Stimulated activated CD8-positive, alpha-beta memory T cell treated with anti-CD3 and anti-CD28 coated beads, Interleukin-12 subunit alpha, Interleukin-12 subunit beta, amount 100 ng/mL, for 1 hour (primary cell): ENCODE measurements at places on chromosomes 12 and 14.

- no peak for DNase-seq
Observed at GRCh38 chr14:103772078-103772712, 56.6 kb downstream of the ZFYVE21 start.

GRCh38 chr12:63928305-63928704, 83.8 kb downstream of the SRGAP1 start:
- no peak for DNase-seq

DNA sequence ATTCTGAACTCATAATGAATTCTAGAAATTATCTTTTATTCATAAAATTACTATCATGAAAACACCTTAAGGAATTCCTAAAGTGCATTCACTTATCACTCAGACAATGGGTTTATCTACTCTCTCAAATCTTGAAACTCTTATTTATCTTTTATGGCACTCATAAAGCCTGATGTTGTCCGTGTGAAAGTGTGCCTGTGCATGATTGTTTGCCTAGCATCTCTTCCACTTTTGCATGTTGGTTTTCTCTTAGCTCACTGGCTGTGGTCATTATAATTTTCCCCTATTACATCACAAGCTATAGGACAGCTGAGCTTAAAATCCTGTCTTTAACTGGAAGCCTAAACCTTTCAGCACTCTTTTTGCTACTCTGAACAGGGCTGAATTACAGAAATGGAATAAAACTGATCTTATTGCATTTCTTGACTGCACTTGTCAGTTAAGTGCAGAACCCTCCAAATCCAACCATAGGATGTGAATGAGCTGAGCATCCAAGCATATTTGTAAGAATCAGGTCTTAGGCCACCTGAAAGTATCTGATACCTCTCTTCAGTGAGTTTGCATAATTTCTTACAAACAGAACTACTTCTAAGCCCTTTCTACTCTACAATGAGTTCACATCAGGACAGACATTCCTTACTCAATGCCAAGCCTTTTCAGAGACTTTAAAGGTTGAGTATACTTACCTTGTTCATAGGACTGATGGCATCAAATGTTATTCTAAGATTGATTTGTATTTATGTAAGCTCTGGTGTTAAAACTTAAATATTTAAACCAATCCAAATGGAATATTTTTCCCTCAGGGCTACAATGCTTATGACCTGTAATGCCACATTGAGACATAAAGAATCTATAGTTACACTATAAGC, 221.2 kb upstream of the KITLG start:
- DNase-seq, result no peak

DNA sequence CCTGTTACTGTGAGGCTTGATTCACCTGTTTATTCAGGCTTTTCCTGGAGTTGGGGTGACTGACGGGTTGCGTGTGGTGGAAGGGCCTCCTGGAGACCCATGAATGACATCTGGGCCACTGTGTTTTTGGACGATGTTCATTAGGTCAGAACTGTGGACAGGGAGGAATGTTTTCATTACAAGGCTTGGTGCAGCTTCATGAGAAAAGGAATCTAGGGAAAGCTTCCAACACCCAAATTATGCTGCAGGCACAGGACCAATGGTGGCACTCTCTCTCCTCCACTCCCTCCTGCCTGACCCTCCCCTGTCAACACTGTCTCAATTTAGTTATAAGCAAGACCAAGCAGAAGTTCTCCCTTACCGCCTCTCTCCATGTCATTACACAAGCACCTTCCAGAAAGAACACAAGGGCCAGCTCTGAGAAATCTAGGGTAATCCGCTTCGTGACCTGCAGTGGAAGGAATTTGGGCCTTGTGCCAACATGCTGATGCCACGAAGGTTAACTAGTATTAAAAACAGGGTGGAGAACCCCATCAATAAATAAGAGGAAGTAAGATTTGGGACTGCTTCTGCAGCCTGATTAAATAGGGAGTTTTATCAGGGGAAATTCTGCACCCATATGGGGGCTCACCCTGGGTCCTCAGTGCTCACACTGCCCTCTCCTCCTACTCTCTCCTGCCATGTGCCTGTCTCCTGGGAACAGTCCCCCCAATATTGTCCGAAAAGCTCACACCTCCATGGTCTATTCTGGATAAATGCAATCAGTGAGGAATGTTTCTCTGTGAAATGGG, 200.3 kb downstream of the KTN1 start:
- DNase-seq, result no peak

GRCh38 chr14:87629788-87630187, 363.2 kb downstream of the GALC start:
- DNase-seq, result no peak

DNA sequence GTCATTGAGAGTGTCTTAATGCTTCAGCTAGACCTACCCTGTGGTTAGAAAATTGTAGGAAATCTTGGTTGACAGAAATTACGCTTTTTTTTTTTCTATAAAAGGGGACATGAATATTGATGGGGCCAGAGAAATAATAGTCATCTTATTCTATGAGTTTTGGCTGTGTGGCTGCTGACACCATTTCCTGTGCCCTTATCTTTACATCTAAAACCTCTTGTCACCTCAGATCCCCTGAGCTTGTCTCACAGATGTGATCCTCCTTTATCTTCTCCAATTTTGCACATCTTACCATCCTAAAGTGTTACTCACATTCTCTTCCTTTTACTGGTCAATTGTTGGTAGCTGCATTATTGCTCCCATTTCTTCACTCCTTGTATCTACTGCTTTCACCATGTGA, 36.1 kb downstream of the ASCL1 start:
- DNase-seq, result no peak

GRCh38 chr12:45425426-45425825, 209.5 kb downstream of the ANO6 start:
- no peak for DNase-seq

DNA sequence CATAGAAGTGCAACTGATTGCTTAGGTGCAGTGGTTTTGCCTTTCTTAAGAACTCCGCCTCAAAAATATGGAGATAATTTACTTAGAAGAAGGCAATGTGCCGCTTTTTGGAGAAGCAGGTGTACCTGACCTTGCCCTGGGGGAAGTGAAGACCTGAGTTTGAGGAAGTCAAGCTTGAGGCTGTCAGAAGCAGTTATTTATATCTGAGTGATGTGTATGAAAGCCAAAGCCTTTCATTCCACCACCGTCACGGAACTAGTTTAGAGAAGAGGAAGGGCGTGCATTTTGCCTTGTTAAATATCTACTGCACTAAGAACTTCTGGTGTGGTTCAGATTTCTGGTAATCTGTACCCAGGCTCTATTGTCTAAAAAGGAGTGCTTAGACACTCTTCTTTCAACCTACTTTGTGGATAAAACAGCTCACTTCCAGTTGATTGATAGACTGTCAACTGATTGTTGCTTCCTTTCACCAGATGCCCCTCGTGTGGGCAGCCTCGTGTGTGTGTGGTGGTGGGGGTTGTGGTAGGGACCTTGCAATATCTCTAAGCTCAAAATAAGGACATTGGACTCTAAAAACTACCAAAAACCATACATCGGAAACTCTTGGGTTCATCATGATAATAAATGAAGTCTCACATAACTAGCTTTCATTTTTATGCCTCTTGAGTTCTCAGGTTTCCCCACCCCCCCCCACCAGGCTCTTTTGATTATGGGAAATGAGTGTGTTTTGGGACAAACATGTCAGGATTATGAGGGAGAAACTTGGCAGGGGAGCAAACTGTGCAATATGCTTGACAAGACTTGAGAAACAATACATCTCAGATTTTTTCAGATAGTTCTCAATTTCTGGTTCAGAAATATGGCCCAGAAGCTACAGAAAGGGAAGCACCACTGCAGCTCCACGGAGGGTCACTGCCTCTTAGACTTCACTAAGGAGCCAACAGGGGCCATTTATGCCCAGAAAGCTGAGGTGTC, 78.6 kb downstream of the ARF6 start:
- peak; percentile 30 for DNase-seq

GRCh38 chr12:75116646-75117198, 92.9 kb downstream of the KCNC2 start:
- no peak for DNase-seq

GRCh38 chr14:75132382-75133086, 5.7 kb upstream of the NEK9 start:
- no peak for DNase-seq

DNA sequence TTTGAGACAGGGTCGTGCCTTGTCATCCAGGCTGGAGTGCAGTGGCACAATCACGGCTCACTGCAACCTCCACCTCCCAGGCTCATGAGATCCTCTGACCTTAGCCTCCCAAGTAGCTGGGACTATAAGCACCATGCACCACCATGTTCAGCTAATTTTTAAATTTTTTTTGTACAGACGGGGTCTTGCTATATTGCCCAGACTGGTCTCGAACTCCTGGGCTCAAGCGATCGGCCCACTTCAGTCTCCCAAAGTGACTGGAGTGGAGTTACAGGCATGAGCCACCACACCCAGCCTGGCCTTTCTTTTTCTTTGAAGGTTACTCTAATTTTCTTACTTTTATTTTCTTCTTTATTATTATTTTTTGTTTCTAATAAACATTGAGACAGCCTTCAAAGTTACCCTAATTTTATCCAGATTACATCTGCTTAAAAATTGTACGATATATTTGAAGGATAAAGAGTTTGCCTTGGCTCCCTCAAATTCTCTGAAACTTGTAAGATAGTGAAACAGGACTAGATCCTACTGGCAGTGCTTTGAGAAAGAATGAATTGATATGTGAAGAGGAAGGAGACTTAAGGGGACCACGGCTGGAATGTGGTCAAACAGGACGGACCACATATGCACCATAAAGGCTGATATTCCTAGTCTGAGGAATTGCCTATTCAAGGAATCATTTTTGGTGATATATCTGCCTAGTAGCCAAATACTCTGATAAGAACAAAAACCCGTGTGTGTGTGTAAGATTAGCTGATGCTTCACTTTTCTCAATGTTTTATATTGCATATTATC, 14.1 kb upstream of the SINHCAF start:
- no peak for DNase-seq

DNA sequence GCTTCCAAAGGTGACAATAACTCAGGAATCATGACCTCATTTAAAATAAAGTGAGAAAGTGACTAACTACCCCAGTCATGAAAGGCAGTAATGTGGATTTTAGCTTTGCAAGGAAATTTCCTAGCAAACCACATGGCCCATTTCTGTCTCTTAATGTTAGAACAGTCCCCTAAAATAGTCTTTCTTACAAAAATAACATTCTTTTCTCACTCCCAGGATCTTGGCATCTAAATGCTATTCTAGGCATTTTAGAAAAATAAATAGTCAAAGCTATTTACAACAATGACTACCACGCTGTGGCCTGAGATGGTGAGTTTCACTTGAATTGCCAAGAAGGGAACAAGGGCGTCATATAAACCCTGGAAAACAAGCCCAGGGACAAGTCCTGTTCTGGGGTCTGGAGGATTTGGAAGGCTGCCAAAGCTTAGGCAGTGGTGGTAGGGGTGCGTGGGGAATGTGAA, 101.2 kb upstream of the CCDC175 start:
- no peak for DNase-seq

DNA sequence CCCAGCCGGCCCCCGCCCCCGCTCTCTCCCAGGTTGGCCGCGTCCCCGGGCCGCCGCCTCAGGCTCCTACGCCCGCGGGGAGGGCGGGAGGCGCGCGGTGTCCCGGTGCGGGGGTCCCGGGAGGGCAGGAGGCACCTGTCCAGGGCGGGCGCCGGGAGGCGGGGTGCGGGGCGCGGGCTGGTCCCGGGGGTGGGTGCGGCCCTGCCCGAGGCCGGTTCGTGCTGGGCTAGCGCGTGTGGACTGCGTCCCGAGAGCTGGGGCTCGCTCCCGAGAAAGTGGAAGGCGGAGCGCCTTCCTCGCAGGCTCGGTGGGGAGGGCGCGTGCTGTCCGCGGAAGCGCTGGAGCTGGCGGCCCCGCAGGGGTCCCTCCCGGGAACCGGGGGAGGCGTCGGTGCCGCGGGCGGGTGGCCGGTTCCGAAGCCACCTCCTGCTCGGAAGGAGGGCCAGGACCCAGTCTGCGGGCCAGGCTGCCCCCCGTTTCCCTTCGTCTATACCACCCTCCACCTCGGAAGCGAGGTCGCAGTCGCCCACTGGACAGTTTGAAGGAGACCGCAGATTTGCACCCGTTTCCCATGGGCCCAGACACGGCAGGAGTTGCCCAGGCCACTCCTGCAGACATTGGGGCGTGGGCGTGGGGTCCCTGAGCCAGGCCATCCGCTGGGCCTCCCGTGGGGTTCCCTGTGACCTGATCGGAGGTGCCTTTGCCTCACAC, 636 bp downstream of the ZFYVE21 start:
- no peak for DNase-seq

DNA sequence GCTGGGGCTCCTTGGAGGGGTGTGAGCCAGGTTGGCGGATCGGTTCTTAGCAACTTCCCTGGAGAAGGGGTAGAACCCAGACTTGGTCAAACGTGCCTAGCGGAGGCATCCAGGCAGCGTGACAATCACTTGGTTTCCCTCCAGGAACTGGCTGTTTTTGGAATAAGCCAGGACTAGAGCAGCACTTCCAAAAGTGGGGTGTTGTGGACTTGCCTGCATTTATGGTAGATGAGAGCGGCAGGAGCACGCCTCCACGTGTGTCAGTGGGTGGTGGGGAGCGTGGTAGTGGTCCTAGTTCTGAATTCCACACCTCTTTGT, 2.8 kb downstream of the PRMT8 start:
- DNase-seq, result no peak

DNA sequence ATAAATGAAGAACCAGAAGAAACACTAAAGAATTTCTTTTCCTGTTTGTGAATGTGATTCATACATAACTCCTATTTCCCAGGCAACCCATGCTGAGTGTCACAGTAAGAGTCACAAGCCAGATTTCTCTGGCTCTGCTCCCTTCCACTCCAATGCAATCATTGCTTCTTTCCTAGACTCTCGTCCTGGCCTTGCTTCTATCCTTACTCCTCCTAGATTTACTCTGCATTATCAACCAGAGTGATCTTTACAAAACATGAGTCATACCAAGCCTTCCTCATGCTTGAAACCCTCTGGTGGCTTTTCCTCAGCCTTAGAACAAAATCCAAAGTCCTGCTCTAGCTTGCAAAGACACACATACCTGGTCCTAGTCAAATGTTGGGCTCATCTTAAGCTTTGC, 13.3 kb downstream of the IL22 start:
- no peak for DNase-seq

DNA sequence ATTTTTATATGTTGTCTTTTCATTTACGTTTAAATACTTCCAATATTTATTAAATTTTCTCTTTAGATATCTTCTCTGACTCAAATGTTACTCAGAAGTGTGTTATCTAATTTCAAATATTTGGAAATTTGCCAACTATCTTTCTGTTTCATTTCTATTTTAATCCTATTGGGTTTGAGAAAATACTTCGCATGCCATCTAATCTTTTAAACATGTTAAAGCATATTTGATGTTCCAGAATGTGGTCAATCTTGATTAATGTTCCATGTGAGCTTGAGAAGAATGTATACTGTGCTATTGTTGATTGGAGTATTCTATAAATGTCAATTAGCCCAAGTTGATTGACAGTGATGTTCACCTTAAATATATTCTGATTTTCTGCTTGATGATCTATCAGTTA, 11.9 kb upstream of the DCN start:
- DNase-seq, result no peak

- no peak for DNase-seq
Observed at GRCh38 chr12:122138616-122139015, 35.4 kb downstream of the IL31 start.
